MM.1S (cell line): ENCODE measurements at places on chromosomes 16 and 17.

- peak; percentile 82 for DNase-seq
These were observed 12.8 kb downstream of the EVPL start for GRCh38 chr17:76014100-76014924.

DNA sequence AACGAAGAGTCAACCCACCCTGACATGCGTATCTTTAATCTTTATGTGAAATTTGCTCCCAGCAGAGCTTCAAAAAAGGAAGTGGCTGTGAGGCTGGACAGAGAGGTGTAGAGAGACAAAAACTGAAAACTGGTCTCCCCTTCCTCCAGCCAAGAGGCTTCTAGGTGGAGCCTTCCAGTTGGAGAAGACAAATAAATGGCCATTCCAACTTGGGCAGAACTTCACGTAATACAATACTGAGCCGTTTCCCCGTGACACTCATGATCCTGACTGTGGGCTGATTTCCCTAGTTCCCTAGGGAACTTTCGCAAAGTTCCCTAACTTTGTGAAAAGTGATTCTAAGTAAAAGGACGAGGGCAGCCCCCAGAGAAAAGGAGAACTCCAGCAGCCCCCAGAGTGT is 78.8 kb downstream of the ZFHX3 start:
- DNase-seq: no peak

GRCh38 chr16:11202260-11203091 is 53.5 kb downstream of the SOCS1 start:
- DNase-seq: no peak

GRCh38 chr16:86835982-86836381 is 257.6 kb downstream of the FOXL1 start:
- DNase-seq: no peak

- peak; percentile 78 for DNase-seq
These were observed 16.3 kb downstream of the ERAL1 start for GRCh38 chr17:28871056-28871579.

DNA sequence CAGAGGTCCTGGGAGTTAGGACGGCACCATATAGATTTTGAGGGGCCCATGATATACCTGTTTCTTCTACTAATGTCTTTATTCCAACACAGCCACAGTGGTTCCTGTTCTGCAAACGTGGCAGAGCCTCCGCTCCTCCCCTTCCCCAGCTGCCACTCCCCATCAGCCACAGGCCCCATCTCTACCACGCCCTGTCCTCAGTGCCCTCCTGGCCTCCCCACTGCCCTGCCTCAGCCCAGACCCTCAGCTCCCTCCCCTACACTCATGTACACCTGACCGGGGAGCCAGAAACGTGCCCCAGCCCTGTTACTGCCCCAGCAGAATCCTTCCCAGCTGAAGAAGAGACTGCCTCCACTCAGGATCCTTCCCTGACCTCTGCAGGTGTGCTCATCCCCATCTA is 11.9 kb upstream of the RBFOX3 start:
- no peak for DNase-seq

DNA sequence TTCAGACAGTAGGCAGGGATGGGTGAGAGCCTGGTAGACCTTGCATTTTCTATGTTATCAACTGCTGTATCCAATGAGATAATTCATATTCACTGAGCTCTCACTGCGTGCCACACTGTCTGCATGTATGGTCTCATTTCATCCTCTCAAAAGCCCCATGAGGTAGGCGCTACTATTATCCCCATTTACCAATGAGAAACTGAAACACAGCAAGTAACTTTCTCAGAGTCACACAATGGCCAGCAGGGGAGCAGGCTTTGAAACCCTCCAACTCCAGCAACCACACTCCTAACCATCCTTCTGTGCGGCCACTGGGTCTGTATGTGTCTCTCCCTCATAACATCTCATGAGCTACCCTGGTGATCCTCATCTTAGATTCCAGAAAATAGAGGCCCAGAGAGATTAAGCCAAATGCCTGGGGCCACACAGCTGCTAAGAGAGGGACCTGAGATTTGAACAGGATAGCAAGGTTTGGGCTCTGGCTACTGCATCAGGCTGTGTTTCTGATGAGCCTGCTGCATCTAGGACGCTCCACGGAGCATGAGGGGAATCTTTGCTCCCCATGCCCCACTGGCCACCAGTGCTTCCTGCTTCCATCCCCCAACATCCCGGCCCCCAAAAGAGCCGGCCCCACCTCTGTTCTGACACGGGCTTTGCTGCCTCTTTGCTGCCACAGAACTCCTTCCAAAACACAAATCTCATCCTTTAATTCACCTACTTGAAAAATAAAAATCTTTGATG is 3.2 kb downstream of the CCR7 start:
- DNase-seq: peak; percentile 71

DNA sequence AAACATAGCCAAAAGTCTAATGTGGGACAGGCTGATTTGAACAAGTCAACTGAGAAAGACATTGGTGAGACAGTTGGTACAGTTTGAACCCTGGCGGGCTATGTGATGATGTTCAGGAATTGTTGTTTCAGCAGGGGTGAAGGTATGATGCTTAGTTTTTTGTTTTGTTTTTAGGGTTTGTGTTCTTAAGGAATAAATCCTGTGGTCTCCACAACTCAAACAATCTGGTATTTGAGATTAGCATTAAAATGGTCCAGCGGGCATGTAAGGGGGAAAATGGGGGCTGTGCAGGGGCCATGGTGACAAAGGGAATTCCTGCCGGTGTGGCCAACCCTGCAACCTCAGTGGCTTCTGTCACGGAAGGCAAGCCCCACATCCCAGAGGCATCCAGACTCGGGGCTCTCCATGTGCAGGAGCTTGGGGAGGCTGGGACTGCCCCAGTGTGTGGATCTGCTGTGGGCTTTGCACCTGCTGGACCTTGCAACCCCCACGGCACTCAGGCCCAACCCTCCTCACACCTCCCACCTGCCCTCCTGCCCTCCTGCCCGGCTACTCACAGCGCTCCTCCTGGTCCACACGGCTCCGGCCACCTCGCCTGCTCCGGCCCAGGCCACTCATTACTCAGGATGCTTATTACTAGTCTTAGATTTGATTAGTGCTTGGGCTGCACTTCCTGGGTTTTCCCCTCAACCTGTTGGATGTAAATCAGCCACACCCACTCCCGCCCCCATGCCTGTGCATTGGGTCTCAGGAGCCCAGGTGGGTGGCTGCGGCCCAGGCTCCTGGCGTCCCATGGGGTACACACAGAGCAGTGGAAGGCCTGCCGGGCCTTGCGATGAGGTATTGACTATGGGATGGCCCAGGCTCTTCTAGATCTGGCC is at the start of gene TNFRSF13B:
TNFRSF13B (minus strand) TSS at position 661 of the 881 bp plus-strand sequence; CDS start at position 618, 43 bp downstream.
- DNase-seq: peak; percentile 85

- DNase-seq: no peak
These were observed 76.0 kb downstream of the MARCHF10 start for GRCh38 chr17:62732125-62732524.

GRCh38 chr17:43701318-43701743 is 39.6 kb upstream of the MEOX1 start:
- DNase-seq: peak; percentile 51

DNA sequence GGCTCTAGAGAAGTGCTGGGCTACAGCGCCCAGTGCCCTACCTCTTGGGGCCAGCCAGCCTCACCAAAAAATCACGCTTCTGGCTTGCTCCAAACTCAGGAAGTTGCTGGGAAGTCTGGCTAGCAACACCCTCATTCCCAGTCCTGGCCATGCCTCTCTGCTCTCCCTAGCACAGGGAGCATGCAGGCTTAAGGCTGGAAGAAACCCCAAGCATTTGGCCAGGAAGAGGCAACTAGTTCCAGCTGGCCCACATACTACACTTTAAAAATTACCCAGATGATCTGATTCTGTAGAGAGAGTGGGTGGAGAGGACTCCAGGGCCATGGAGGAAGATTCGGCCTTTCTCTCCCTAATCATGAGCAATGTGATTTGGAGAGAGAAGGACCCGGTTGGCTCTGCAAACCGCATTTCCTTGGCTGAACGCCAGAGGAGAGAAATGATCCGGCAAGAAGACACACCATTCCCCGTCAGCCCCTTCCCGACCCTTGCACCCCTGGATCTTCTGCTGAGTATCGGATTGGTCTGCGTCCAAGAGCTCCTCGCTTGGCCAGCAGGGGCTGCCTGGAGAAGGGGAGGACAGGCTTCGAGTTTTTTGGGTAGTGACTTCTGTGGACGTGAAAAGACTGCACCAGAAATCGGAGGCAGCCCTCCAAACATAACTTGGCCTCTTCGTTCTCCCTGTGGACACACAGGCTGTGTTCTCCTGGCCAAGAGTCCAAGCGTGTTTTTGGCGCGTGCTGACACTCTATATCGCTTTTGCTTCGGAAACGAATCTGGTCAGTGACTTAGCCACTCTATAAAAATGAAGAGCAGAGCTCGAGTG is 406.3 kb downstream of the WWOX start:
- no peak for DNase-seq

DNA sequence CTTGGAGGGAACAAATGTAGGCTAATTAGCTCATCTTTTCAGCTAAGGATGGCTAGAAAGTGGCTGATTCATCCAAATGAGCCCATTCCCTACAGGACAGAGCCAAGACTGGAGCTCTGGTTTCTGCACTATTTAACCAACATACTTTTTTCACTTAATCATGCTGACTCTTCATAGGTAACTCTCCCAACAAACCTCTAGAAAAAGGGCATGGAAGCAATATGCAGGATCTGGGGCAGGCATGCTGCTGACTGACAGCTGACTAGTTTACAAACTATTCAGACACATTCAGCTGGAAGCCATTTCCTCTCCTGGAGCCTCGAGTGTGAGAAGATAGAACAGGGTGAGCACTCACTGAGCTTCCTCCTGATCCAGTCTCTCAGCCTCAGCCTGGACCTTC is 6.2 kb downstream of the BECN1 start:
- DNase-seq: no peak

DNA sequence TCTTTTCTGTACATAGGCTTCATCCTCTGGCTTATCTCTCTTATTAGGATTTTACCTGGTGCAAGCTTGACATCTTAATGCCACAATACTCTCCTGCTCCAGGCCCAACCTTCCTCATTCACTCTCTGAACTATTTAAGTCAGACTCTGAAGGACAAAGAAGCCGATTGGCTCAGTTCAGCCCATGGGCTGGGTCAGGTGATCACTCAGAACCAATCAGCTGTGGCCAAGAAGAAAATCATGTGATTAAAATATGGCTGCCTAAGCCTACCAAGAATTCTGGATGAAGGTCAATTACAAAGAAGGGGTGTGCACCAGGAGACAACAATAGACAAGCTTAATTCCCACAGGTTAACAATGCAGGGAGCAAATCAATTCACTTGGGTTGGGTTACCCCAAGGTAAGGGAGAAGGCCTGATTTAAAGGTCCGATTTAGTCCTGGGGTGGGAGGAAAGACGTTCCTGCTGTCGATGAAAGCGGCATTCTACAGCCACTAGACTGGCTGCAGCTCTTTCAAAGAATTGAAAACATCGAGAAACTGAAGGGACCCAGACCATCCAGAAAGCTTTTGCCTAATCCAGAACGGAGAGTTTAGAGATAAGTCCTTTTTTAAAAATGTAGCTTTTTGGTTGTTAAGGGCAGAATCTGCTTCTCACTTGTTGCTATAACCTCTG is 42.9 kb upstream of the NFAT5 start:
- DNase-seq: no peak

- DNase-seq: no peak
These were observed 11.0 kb downstream of the ADORA2B start for GRCh38 chr17:15955793-15956541.

DNA sequence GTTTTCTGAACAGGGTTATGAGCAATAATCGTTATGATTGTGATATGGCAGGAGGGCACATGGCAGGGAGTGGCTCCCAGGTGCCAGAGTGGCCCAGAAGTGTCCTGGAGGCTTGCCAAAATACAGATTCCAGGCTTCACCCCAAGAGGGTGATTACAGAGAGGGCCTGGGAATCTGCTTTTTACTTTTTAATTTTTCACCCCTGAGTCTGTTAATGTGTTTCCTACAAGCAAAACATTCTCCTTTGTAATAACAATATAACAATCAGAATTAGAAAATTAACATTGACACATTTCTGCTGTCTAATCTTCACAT is 212.4 kb downstream of the SNX29 start:
- DNase-seq: no peak

DNA sequence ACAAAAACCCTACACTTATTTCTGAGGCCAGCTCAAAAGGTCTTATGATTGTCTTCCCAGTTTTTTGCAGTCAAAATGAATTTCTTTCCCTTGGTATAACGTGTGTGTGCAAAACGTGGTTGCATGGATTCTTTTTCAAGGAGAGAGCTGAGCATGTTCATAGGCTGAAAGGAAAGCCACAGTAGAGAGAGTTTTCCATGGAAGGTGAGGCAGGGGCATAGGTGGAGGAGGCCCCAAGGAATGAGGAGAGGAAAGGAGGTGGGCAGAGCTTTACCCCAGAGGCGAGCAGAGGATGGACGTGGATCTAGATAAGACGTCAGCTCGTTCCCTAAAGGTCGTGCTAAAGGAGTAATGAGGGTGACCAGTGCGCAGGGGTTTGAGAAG is 22.8 kb downstream of the TRPV2 start:
- DNase-seq: no peak

DNA sequence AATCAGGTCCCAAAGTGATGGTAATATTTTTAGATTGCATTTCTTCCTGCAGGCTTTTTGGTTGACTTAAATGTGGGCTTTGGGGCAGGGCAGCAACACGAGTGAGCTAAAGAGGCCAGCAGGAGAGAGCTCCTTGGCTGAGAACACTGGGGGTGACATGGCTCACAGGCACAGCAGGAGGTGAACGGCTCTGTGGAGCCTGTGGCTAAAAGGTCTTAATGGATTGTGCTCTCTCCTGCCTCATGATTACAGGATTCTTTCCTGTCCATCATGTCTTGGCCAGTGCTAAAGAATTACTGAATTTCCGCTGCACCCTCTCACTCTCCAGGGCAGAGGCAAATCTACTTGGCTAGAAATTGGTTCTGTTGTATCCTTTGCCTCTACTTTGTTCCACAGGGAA is 366.6 kb downstream of the HS3ST4 start:
- DNase-seq: no peak

- no peak for DNase-seq
These were observed 30.3 kb downstream of the PIK3R5 start for GRCh38 chr17:8935191-8935590.

DNA sequence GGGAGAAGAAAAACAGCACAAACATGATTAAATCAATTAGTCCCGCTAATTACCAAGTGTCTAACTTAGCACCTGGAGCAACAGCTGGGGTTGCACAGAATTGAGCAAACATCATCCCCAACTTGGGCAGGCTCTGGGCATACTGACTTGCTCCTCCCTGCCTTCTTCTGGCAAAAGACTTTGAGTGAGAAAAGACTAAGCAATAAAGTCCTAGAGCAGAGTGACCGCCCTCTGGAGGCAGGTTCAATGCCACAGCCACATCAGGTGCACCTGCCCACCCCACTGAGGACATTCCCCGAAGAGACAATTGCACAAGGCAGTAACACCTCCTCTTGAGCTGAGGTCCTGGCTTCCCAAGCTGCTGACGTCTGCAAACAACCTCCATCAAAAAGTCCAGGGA is 358.3 kb downstream of the SOX9 start:
- DNase-seq: no peak

- peak; percentile 23 for DNase-seq
These were observed 3.2 kb downstream of the NAGS start for GRCh38 chr17:44007346-44008204.

GRCh38 chr17:73887739-73888138 is 243.5 kb upstream of the SDK2 start:
- DNase-seq: no peak
